Hindlimb muscle (tissue), 1 donor: ENCODE measurements at places on chromosomes 1 and 21.

DNA sequence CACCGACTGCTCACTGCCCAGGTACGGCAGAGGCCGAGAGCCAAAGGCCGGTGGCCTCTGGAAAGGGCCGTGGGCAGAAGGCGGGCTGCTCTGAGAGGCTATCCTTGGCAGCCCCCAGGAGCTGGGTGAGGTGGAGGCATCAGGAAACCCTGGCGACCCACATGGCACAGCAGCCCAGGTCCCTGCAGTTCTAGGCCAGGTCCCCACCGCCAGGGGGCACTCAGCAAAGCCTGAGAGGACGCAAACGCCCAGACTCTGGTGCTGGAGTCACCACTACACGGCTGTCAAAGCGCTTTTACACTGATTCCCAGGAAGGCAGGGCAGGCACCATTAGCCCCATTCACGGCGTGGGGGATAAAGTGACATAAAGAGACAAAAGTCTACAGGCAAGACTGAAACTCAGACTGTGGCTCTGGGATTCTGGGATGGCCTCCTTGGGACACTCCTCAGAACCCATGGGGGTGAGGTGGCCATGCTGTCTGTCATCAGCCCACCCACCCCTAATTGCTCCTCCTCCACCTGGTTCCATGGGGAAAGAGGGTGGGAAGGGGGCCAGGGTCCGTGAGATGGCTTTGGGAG is 4.9 kb downstream of the PLEKHG5 start:
- peak; percentile 78 for DNase-seq

DNA sequence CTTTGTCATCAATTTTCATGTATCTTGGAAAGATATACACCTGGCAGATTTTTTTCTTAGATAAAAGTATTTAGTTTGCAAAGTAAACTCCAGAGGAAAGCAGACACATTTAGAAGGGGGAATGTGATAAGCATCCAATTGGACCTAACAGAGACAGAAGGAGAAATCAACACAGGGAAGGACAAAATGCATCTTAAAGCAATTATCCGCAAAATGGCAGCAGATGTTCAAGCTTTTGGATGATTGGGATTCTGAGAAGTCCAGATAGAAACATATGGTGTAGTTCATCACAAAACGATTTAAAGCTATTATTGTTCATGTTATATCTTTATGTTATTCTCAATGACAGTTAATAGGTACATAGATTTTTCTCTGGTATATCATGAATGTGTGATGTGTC is 1153.1 kb upstream of the B3GALT2 start:
- DNase-seq, result no peak

DNA sequence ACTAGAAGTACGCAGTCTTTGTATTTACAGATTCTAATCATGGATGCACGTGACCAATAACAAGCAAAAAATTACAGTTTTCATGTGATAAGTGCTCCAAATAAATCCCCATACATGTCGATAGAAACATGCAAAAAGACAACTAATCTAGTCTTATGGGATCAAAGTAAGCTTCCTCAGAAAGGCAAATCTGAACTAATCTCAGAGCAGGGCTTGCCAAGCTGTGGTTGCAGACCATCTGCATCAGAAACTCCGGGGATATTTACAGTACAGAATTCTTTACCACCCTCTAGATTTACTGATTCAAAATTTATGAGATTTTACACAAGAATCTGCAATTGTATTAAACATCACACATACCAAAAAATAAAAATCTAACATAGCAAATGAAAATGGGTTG is 1435.5 kb downstream of the MRPL39 start:
- no peak for DNase-seq

GRCh38 chr21:32093646-32094462 is 185.0 kb downstream of the MIS18A start:
- no peak for DNase-seq

DNA sequence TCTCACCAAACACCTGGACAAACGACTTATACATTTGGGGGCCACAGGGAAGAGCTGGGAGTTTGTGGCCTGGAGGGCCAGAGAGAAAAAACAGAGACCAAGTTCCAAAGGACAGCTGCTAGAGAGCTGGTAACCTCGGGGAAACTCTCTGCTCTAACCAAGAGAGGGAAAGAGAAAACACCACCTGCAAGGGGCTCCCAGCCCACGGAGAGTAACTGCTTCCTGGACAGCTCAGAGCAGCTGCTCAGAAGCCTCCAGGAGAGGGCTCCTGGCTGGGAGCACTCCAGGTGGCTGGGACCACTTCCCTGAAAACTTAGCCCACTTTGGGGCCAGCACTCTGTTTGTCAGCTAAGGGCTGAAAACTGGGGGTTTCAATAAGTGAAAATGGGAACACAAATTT is 154.8 kb upstream of the GRIK3 start:
- DNase-seq, result no peak

DNA sequence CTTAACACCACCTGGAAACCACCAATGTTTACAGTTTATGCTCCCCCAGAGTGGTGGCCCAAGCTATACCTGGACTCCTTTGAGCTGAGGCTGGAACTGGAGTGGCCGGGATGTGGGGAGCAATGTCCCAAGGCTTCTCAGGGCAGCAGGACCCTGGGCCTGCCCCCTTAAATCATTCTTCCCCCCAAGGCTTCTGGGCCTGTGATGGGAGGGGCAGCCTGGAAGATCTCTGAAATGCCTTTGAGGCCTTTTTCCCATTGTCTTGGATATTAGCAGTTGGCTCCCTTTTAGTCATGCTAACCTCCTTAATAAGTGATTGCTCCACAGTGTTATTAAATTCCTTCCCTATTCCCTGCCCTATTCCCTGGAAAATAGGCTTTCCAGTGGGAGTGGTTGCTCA is 185.8 kb downstream of the HS2ST1 start:
- no peak for DNase-seq

GRCh38 chr1:148372731-148373130 is 110.4 kb downstream of the PPIAL4G start:
- DNase-seq, result no peak

- no peak for DNase-seq
Observed at GRCh38 chr1:152942161-152942560, 4.8 kb upstream of the SPRR5 start.

- no peak for DNase-seq
Observed at GRCh38 chr1:172902861-172903381, 147.8 kb downstream of the TNFSF18 start.

DNA sequence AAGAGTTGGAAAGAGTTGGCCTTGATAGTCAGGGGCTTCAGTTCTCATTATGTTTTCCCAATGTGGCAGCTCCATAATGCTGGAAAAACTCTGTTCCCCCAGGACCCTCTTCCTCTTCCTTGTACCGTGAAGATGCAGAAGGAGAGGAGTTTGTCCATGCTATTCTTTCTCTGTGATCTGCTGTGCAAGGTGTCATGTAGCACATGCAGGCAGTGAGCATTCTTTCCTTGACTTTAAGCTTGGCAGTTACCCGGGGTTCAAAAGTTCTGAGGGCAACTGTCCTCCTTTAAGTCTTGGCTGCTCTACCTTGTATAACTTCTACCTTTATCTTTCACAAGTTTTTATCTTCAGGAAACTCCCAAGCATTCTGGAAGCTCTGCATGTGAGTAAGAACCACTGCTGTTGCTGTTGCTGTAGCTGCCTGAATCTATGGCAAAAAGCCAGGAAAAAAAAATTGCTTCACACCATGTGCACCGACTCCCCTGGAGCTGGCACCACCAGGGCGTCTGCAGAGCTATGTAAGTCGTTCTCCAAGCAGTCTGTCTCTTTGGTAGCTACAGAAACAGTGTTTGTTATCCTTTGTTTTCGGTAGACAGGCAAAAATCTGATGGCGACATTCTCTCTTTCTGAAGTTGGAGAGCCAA is 42.7 kb upstream of the SLC16A1 start:
- DNase-seq, result no peak

DNA sequence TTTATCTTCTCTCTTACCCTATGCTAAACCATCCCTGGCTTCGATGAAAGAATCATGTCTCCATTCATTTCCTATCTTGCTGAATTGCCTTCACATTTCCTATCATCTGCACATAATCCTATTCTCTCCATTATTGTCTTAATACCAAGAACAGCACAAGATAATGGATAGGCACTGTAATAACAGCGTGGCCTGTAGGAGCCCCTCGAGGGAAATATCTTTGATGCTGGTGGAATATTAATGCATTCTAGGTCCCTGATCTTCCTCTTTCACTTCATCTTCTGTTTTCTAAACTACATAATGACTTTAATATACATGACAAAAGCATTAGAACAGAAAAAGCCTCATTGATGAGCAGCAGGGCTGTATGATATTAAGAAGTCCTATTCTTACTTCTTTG is 720.6 kb downstream of the RWDD3 start:
- DNase-seq, result no peak

- no peak for DNase-seq
Observed at GRCh38 chr1:110502402-110503151, 16.4 kb downstream of the KCNA10 start.

DNA sequence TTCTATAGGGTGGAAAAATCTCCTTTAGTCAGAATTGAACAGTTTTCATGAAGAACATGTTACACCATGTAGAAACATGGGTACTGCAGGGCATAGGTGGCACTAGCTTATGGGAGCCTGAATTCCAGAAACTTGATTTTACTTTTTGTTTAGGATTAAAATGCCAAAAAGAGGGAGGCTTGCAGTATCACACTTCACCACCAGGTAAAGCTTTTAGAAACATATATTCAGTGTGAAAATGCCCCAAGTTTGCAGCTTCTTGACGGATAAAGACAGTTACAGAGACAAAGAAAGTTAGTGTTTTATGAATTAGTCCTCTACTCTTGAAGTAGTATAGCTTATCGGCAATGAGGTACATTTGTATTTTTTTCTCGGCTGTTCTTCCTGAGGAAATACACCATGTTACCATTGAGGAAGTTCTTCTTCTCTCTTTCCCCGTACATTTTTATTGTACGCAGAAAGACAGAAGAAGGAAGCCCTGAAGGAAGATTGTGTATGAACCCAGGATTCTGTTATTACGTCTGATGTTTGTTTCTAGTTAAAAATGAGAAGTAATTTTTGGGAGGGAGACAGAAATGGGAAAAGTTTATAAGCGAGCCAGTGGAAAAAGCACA is 66.1 kb downstream of the PBX1 start:
- DNase-seq, result no peak

- no peak for DNase-seq
Observed at GRCh38 chr1:29549001-29549400, 312.7 kb downstream of the PTPRU start.

- DNase-seq, result no peak
Observed at GRCh38 chr1:22930240-22930912, 42.3 kb downstream of the LACTBL1 start.

DNA sequence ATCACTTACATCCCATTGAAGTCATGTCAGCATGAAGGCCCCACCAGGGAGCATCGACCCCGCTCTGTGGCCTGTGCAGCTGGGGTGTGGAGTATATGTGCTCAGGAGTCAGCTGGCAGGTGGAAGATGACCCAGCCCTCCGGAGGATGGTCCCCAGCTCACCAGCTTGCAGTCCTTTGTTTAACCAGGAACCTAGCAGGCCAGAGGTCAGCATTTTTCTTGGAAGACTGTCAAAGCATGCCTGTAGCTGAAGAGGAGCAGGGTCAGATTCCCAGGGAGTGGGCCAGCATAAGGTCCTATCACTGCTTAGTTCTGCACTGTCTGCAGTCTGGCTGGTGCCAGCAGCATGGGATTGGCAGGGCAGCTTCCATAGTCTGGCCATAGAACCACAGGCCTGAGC is 12.7 kb downstream of the NFASC start:
- DNase-seq, result no peak

DNA sequence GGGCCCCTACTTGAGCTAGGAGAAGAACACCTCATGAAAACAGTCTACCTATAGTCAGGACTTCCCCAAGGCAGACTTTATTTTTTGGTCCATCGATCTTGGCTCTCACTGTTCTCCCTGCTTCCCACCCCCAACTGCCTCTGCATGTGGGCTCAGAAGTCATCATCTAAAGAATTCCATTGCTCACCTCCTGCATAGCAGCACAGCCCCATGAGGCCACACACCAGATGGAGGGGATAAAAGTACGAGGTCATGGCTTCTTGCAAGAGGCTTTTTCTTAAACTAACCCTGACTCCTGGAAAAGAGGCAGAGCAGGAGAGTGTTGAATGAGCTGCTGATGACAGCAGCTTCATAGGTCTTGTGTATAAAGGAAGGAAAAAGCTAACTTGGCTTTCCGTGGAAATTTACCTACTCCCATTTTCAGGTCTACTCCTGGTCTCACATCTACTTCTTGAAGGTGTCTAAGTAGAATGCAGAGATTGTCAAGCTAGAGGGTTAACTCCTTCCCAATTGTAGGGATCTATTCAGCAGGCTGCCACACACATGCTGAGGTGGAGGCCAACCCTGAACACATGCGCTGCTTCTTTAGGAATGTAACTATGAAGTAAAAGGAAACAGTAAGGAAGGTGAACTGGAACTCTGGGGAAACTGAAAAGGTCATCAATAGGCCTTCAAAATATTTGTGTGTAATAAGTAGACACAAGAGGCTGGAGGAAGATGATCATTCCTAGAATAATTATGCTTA is 18.7 kb downstream of the WNT2B start:
- no peak for DNase-seq

- DNase-seq, result peak; percentile 68
Observed at GRCh38 chr1:20366056-20366462, 75.4 kb downstream of the VWA5B1 start.

- DNase-seq, result no peak
Observed at GRCh38 chr1:177185209-177185608, 14.5 kb downstream of the BRINP2 start.

DNA sequence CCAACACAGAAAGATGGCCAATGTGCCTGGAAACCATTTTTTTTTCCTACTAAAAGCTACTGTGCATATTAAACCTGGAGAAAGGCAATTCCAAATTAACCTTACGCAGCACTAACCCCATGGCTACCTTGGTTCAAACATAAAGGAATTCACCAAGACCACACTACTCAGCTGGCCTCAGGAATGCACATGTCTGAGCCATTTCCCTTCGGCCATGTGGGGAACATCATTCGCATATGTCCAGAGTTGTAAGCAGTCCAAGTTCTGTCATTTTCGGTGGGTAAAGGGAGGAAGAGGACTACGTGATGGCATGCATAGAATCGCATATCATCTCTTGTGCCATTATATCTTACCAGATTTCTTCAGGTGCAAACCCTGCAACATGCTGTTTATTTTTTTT is 175.4 kb downstream of the NTMT2 start:
- DNase-seq, result no peak

- DNase-seq, result no peak
Observed at GRCh38 chr1:15094056-15094455, 59.5 kb upstream of the TMEM51 start.

- DNase-seq, result no peak
Observed at GRCh38 chr1:79532555-79532954, 526.0 kb upstream of the ADGRL4 start.

- no peak for DNase-seq
Observed at GRCh38 chr1:34781071-34781843, at the start of gene GJB3. Gene GJB3, plus strand, starts transcription at chr1:34781214. Its CDS starts 3,549 bp downstream, at chr1:34784763.

- DNase-seq, result peak; percentile 90
Observed at GRCh38 chr1:2135441-2135841, 59.1 kb downstream of the FAAP20 start.

GRCh38 chr1:201136355-201137023 is 9.5 kb upstream of the ASCL5 start:
- no peak for DNase-seq

- DNase-seq, result no peak
Observed at GRCh38 chr1:47214549-47214948, 17.5 kb downstream of the TAL1 start.
